GM19239 (cell line): ENCODE measurements at places on chromosomes 12 and 14.
A peak's percentile ranks its signal among the peaks of the same experiment; 100 is the strongest.

DNA sequence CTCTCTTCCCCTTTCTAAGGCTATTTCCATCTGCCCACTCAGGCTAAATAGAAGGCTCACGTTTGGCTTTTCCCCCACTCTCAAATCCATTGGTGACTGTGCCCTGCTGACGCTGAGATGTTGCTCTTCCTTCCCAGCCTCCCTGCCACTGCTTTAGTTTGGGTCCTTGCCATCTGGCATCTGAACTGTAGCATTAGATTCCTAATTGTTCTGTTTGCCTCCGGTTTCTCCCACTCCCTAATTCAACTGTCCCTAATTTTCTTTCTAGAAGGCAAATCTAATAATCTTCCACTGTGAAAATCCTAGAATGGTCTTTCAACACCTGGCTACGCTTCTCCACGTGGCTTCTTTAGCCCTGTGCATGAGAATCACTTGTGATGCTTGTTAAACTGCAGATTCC, 37.6 kb upstream of the SMOC1 start:
- no peak for DNase-seq

DNA sequence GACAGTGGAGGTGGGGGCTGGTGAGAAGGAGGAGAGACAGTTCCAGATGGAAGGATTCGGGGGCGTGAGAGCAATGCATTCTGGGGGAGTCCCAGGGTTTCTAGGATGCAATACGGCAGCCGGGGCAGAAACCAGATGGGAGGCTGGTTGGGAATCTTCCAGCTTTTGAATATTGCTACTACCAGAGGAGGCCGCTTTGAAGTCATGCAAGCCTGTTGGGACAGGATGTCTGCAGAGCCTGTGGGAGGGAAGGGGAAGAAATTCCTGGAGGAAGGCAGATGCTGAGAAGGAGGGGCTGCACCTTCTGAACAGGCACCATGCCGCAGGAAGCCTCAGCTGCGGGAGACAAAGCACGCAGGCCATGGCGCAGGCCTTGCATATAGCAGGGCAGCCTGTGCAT, 105.4 kb downstream of the APAF1 start:
- DNase-seq: no peak

DNA sequence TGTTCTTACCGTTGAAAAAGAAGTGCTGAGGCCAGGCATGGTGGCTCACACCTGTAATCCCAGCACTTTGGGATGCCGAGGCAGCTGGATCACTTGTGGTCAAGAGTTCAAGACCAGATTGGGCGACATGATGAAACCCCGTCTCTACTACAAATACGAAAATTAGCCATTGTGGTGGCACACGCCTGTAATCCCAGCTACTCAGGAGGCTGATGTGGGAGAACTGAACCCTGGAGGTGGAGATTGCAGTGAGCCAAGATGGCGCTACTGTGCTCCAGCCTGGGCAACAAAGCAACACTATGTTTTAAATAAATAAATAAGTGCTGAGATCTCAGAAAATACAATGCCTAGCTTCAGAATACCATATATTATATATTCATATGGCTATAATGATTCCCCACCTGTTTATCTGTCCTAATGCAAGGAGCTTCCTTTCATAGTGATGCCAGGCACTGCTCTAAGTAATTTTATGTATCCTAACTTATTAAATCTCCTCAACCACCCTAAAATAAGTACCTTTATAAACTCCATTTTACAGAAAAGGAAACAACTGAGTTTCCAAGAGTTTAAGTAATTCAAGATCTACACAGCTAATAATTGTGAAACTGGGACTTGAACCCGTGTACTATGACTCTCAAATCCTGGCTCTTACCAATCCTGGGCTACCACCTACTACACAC, 7.3 kb downstream of the PHLDA1 start:
- DNase-seq: no peak

GRCh38 chr12:133233993-133234564, 1.6 kb downstream of the ANHX start:
- no peak for DNase-seq

DNA sequence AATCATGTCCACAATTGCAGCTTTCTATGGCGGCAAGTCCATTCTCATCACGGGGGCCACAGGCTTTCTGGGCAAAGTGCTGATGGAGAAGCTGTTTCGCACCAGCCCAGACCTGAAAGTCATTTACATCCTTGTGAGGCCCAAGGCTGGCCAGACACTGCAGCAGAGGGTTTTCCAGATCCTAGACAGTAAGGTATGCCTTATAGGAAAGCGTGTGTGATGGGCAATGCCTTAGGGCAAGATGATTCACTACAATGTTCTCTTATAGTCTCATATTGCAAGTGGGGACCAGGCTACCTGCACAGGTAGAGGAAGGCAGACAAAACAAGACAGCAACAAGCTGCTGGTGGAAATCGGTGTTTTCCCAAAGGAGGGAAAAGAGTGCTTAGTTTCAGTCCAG, 110.5 kb downstream of the ERGIC2 start:
- no peak for DNase-seq

GRCh38 chr14:56195704-56196103, 77.5 kb downstream of the PELI2 start:
- peak; percentile 40 for DNase-seq

- no peak for DNase-seq
Observed at GRCh38 chr14:74979029-74979428, 23.6 kb upstream of the PGF start.
